ENCODE measurements at places on chromosomes 5 and 9.

DNA sequence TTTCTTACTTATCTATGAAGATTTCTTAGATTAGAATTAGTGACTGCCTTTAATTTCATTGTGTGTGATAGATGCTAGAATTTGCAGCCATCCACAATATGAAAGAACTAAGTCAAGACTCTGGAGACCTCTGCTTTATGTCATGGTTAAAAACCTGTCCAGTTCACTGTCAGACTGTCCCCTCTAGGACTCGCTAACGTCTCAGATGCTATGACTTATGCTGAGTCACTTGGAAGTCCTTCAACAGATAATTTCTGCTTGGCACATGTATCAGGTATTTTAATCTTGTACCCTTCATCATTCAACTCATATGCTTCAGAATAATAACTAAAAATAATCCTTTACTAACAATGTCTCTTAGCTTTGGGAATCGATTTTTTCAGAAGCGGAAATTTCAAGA is 230.5 kb upstream of the DMAC1 start:
- no peak overlapping the region for H3K27ac ChIP-seq
- H3K4me1 ChIP-seq, result no peaks in the 10 kb centered on the region
- H3K4me3 ChIP-seq, result no peak overlapping the region
- H3K27me3 ChIP-seq, result no peaks in the 10 kb centered on the region

GRCh38 chr5:6464441-6464840 is 15.8 kb downstream of the UBE2QL1 start:
- no peak overlapping the region for H3K4me3 ChIP-seq
- H3K36me3 ChIP-seq, result no peaks in the 10 kb centered on the region
- H3K27ac ChIP-seq, result no peak overlapping the region
- H3K4me1 ChIP-seq, result peaks cover 21% of the 10 kb centered on the region
- no peak for DNase-seq

GRCh38 chr5:116898917-116899316 is 324.3 kb upstream of the SEMA6A start:
- no peak overlapping the region for H3K4me3 ChIP-seq
- H3K27me3 ChIP-seq, result no peaks in the 10 kb centered on the region
- H3K27ac ChIP-seq, result no peak overlapping the region
- H3K36me3 ChIP-seq, result no peaks in the 10 kb centered on the region

DNA sequence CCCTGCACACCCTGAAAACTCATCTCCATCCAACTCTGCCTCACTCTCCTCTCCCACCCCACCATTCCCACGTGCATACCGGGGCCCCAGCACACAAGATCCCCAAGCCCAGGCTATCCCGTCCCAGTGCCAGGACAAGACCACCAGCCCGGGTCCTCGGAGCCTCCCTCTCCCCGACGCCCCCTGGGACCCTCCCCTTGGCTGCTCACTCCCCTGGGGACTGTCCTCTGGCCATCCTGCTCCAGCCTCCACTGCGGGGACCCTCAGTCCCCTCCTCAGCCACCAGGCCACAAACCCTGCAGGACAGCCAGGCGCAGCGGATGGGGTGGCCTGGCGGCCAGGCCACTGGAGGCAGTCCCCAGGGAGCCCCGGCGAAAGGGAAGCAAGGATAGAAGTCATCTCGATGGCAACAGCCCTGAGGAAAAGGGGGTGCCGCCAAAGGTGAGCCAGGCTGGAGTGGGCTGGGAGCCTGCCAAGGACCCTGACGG is 62.8 kb downstream of the C9orf50 start:
- no peak overlapping the region for H3K27ac ChIP-seq
- H3K4me1 ChIP-seq, result peaks cover 9% of the 10 kb centered on the region
- no peaks in the 10 kb centered on the region for H3K36me3 ChIP-seq
- H3K27me3 ChIP-seq, result no peaks in the 10 kb centered on the region
- no peak overlapping the region for H3K4me3 ChIP-seq

GRCh38 chr9:100492952-100493351 is 20.0 kb downstream of the TMEFF1 start:
- no peak overlapping the region for H3K27ac ChIP-seq
- H3K27me3 ChIP-seq, result no peaks in the 10 kb centered on the region
- no peaks in the 10 kb centered on the region for H3K4me1 ChIP-seq
- H3K4me3 ChIP-seq, result no peak overlapping the region
- H3K36me3 ChIP-seq, result no peaks in the 10 kb centered on the region
